Cardiac septum (tissue), 1 donor: ENCODE measurements at places on chromosomes 4 and X.

DNA sequence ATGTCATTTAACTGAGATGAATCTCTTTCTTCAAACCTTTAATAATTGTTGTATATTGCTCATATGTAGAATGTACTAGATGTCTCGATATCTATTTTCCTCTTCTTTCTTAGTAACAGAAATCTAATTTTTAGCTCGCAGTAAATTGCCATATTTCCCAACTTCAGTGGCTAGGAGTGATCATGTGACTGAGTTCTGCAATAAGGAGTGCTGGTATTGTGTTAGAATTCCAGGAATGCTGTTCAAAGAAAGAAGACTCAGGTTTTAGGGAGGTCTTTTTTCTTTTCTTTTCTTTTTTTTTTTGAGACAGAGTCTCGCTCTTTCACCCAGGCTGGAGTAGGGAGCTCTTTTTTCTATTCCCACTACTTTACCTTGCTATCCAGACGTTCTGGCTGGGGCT, 81.7 kb downstream of the SLC10A7 start:
- DNase-seq: no peak

GRCh38 chrX:31181377-31182000, 109.6 kb upstream of the FTHL17 start:
- no peak for DNase-seq

DNA sequence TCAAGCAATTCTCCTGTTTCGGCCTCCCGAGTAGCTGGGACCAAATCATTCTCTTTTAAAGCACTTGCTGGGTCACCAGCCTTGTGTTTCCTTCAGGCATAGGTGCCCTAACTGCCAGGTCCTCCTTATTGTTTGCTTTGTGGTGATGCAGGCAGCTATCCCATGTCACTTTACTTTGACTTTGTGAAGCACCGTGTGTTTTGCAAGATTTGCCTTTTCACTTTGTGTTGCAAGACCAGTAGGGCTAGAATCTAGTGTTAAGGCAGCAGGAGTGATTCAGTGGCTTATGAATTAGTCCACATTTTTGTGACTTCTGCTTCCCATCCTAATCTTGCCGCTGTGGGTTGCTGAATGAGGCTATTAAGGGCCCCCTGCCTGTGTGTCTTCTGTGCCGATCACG, 20.2 kb downstream of the SYAP1 start:
- no peak for DNase-seq

GRCh38 chr4:31678356-31678755, 958.2 kb downstream of the PCDH7 start:
- no peak for DNase-seq

DNA sequence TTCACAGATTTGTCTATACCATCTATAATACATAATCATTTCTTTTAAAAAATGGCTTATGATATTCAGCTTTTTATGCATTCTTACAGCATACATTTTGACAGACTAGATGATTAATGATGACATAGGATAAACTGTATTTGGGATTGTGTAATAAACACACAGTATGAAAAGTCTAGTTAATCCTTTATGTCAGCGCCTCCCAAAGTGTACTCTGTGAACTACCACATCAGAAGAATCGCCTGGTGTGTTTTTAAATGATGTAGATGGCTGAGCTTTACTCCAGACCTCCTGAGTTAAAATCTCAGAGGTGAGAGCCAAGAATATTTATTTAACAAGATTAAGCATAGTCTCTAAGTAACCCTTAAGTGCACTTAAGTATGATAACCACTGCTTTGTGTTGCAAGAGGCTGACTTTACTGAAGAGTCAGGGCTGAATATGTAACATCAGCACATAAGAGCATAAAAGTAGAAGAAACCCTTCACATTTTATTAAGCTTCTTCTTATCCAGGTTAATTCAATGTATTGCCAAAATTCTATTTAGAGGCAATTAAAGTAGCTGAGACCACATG, 104.2 kb downstream of the ANK2 start:
- no peak for DNase-seq

DNA sequence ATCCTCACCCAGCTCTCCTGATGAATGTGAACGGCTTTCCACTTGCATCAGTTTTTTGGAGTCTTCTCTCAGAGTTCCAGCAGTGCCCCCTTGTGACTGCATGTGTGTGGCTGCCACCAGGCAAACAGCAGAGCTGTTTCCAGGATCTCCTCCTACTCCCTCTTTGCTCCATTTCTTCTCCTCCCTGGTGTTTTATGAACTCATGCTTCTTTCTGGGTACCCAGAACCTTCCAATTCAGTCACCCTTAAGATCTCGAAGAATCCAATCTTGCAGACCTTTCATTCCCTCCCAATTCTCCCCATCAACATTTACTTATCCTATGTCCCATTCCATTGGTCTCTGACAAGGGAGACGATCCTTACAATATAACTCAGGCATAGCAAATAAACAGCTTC, 6.8 kb upstream of the TCEANC start:
- no peak for DNase-seq

- DNase-seq: no peak
Measured at GRCh38 chrX:52995987-52996331, 37.6 kb upstream of the FAM156A start.

- DNase-seq: no peak
Measured at GRCh38 chr4:102437111-102437510, 64.0 kb upstream of the NFKB1 start.

DNA sequence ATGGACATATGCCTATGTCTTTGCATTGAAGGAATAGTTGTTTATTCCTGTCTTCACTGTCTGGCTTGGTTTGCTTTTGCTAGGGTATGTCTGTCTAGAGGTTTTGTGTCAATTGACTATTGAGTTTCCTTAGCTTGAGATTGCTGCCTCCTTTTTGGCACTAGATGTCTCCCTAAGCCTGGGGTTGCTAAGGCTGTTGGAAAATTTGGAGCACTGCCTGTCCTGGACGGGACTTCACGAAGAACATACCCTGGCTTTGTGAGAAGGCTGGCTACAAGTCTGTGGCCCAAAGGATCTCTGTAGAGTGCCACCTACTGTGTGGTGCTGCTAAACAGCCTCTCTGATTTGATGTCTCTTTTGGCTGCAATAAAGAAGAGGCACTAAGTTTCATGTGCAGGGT, 183.8 kb upstream of the NUDT10 start:
- no peak for DNase-seq

DNA sequence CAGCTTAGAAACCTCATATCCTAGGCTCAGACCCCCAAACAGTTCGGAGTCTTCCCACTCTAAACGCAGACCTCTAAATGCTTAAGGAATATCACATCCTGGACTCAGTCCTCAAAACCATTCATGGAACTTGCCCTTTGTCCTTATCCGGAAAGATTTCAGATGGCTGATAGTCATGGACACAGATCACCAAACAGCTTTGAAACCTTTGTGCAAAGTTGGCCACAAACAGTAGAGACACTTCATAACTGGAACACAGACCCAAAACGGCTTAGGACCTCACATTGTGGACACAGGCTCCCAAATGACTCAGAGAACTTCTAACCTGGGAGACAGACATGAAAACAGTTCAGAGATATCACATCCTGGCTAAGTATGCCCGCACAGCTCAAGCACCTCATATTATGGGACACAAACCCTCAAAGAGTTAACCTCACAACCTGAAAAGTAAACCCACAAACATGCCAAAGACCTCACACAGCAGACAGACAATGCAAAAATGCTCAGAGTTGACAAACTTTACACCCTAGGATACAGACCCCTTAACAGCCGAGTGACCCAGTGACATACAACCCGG, 15.5 kb downstream of the SUV39H1 start:
- DNase-seq: no peak

GRCh38 chrX:134948333-134949241, 42.2 kb upstream of the SMIM10 start:
- no peak for DNase-seq

GRCh38 chr4:139619644-139620043, 46.0 kb upstream of the MGST2 start:
- DNase-seq: no peak

DNA sequence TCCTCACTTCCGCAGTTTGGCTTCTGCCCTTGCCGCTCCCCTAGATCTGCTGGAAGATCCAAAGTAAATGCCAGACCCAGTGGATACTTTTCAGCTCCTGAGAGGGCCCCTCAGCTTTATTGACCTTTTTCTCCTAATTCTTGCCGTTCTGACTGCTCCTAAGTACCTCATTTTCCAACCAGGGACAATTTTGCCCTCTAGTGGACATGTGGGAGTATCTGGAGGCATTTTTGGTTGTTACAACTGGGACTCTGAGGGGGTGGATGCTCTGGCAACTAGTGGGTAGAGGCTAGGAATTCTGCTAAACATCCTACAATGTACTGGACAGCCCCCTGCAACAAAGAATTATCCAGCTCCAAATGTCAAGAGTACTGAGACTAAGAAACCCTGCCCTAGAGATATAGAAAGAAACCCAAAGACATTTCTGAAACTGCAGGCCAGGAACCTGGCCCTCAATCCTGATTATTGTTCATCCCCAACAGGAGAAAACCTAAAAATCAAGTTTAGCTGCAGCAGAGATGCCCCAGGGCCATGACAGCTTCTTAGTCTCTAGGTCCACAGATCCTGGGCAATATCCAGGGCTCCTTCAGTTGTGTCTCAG, 3.4 kb downstream of the TEX13B start:
- no peak for DNase-seq

DNA sequence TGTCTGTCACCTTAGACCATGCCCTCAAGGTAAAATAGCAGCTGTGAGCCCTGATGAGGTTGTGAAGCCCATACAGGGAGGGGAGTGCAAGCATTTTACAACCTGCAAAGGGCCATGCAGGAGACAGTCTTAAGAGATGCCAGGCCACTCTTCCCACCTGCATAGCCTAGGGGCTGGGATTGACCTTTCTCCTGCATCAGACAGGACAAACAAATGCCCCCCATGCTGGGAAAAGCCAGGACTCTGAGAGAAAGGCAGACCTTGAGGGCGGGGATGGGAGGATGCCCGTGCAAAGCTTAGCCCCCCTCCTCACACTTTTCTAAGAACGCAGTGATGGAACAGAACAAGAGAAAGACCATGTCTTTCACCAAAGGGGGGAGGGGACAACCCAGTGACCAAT, 137.9 kb upstream of the MAMLD1 start:
- DNase-seq: no peak

DNA sequence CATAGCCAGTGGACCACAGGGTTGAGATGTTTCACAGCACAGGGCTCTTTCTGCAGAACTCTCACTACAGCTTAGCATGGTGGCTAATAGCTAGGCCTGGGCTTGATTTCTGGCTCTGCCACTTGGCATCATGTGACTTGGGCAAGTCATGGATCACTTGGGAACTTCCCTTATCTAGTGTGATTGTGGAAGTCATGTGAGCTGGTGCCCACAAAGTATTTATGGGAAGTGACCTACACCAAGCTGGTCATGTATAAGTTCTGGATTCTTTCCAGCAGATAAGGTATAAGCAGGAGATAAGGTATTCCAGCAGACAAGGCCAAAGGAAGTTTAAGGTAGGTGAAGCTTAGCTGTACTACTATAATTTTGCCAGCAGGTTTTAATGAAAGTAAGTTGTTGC, 61.0 kb downstream of the REELD1 start:
- DNase-seq: no peak

DNA sequence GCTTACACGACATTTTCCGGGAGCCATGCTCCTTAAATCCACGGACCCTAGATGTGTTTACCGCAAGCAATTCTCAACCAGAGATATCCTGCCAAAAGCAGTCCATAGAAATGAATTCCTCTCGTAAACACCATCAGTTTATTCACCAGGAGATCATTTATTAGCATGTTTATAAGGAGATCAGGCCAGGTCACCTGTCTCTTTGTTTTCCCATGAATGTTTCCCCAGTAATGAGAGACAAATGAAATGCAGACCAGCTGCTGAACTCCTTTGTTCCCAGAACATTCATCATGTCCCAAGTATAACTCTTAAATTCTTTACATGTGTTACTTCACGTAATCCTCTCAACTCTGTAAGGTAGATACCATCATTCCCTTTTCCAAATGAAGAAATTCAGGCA, 137.1 kb downstream of the DDX53 start:
- no peak for DNase-seq

GRCh38 chr4:186920483-186920882, 196.8 kb upstream of the FAT1 start:
- no peak for DNase-seq

- DNase-seq: peak; percentile 91
Measured at GRCh38 chr4:7070729-7071511, 3.1 kb upstream of the GRPEL1 start.

DNA sequence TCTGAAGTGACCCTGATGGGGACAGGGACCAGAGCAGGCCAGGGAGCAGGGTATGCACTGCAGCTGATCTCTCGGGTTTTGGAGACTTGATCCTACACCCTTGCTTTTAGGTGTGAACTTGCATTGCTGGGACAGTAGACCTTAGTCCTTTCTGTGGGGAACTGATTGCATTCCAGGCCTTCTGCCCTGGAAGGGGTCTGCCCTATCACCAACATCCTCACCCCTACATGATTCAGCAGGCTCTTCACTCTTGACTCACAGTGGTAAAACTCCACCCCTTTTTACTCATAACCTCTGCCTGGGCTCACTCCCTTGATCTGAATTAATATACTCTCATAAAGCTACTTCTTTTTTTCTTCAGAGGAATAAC, 6.6 kb upstream of the DDX60L start:
- DNase-seq: no peak

DNA sequence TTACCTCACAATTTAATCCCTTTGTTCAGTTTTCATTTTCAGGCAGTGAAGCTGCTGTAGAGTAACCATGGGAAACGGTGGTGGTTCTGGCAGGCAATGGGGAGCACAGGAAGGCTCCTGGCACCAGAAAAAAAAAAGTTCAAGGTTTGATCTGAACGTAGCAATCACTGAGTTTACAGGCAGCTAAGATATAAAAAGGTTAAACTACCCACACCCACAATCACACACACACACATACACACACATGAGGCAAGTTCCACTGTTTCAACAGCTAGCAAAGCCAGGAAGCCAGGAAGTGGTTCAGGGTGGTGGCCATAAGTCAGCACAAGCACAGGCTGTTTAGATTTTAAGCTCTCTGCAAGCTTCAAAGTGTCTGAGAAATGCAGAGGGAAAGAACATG, at the start of gene SULT1B1:
SULT1B1 (minus strand) TSS at position 166 of the 400 bp plus-strand sequence. CDS start 5,403 bp downstream, outside the sequence.
- peak; percentile 80 for DNase-seq

- DNase-seq: no peak
Measured at GRCh38 chrX:54248309-54248708, 65.3 kb upstream of the FAM120C start.

DNA sequence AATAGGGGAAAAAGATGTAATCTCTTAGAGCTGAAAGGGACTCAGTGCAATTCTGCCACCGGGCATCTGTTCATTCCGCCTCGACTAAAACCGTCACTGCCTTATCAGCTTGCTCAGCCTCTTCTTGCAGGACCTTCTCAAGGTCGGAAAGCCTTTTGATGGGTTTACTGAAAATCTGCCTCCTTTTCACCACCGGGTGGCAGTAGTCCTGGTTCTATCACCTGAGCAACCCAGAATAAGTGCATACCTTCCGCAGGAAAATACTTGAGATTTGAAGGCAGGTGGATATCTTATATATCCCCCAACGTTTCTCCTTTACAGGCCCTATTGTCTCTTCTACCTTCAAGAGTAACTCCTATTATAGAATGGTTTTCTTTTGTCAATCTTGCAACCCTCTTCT, 103.4 kb upstream of the PAK3 start:
- no peak for DNase-seq
